ENCODE measurements at places on chromosomes 2 and 18.

DNA sequence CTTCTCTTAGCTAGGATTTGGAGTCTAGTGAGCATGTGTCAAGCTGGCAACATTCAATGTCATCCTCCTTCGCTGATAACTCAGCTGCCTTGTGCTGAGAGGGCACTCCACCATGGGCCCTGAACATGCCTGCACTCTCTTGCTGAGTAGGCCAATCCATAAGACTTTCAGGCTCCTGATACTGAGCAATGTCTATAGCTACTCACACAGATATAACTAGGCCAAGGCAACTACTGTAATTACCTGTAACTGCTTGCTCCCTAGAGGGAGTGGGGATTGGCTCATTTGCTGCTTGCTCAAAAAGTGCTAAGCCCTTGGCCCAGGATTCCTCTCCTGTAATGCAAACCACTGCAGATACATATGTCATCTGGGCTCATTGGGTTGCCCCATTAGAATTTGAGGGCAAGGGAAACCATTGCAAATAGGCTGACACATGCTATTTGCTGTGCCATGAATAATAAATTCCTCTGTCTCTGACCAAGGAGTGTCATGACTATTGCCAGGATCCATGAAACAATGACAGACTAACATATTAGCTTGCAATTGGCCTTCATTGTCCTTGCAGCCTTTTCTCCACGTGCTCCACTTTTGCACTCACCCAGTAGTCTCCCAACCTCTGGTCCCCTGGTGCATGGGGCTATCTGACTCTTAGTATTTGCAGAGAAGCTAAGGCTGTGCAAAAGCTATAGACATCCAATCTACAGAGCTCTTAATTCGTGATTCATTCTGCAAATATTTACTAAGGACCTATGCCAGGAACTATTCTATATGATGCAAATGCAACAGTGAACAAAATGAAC, 36.9 kb upstream of the BMPR2 start:
- no peak for DNase-seq

DNA sequence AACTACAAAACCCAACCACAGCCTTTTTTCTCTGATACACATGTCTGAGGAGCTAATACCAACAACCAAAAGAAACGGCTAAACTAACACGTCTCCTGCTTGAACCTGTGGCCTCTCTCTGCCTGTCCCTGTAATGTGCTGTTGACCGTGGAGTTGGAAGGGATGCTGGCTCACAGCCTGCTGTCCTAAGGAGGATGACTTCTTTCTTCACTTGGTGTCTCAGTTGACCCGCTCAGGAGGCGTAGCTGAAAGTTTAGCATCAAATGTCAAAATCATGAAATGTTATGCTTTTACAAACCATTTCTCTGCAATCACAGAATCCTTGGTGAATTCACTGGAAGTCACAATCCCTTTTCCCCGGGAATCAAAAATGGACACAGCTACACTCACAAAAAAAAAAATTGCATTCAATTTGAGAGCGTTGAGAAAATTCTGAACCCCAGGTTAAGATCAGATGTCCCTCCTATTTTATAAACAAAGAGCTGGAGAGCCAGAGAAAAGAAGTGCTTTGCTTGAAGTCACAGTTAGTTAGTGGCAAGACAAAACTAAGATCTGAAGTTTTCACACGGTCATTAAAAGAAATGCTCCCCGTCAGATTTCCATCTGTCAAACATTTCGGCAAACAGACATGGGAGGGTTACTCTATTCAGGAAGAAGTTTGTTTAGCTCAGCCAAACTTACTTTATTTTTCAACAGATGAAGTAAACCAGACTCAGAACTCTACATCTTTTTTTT, 74.3 kb downstream of the IRS1 start:
- no peak for DNase-seq

GRCh38 chr2:37707393-37707792, 36.0 kb upstream of the CDC42EP3 start:
- DNase-seq: no peak

- no peak for DNase-seq
Observed at GRCh38 chr2:143704451-143705106, 575.4 kb downstream of the ARHGAP15 start.

- DNase-seq: no peak
Observed at GRCh38 chr2:190335225-190335559, 8.2 kb upstream of the INPP1 start.

GRCh38 chr18:41905786-41906527, 49.1 kb upstream of the PIK3C3 start:
- DNase-seq: no peak

Measured in SIG-M5 (cell line).